NAMALWA (cell line): ENCODE measurements at places on chromosomes 13 and 19.

- no peak for DNase-seq
Observed at GRCh38 chr19:42214810-42215485, 2.5 kb downstream of the DEDD2 start.

GRCh38 chr13:103133556-103133955, 67.3 kb upstream of the SLC10A2 start:
- no peak for DNase-seq

DNA sequence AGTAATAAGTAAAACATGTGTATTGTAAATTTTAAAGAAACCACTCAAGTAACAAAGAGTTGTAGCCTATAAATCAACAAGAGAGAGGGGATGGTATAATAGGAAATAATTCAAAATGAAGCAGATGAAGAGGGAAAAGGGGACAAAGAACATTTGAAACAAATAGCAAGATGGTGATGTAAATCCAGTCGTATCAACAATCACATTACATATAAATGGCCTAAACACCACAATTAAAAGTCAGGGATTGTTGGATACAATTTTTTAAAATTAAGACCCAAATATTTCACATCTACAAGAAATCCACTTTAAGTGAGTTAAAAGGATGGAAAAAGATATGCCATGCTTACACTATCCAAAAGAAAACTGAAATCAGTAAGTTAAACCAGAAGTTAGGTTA, 15.2 kb downstream of the FNDC3A start:
- DNase-seq: no peak

DNA sequence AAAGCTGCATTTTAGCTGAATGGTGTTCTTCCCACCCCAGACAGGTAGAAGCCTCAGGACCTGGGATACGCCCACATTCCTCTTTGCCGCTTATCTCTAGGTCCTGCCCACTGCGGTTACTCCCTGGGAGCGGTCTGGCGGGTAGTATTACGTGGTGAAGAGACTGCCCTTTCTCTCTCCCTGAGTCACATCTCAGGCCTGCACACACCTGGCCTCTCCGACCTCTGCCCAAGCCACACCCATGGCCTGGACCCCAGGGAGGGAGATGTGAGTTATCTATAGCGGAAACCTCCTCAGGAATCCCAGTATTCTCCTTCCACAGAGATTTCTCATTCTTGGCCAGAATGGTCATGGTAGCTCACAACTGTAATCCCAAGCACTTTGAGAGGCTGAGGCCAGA, 17.3 kb downstream of the RHPN2 start:
- DNase-seq: no peak

DNA sequence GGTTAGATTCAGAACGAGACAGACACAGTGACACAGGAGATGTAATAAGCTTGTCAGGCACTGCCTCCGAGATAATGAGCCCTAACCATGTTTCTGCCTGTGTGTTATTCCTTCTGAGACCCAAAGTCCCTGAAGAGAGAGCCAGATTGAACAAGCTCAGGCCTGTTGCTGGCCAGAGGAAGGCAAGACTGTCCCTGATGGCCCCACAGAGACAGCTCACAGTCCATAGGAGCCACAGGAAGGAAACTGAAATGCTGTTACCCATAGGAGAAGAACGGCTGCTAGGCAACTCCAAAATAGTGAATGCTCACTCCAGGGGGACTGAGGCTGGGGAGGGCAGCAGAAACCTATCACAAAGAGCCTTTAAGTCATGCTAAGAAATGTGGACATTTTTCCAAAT, 31.8 kb upstream of the RFXAP start:
- no peak for DNase-seq

DNA sequence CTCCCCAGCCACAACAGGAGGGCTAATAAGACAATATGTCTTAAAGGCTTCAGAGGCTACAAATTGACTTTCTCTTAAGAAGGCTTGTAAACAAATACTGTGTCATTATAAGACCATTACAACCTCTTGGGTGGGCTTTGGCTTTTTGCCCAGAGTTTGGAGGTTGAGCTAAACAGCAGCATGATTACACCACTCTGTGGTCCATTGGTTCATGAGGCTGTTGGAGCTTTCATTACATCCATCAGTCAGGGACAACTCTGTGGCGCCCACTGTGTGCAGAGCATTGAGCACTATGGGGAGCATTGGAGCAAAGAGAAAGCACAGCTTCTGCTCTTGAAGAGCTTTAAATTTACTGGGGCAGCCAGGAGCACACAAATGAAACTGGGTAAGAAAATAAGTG, 75.9 kb downstream of the TNFSF11 start:
- DNase-seq: no peak

DNA sequence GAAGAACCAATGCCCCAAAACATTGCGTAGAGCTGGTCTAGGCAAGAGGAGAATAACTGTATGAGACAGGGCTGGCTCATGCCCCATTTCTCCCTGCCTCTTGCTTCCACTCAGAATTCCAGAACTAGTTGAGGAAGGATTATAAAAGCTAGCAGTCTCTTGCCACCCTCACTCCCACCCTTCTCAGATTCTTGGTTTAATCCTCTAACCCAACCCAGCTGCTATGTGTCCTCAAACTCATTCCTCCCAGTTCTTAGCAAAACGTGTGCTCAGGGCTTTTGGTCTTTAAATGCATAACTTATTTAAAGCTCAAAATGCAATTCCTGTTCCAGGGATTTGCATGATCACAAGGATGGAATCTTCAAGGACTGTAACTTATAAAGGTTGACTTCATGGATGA, 466.3 kb downstream of the COG6 start:
- DNase-seq: no peak

GRCh38 chr19:2645826-2646225, 56.7 kb downstream of the GNG7 start:
- DNase-seq: no peak

- DNase-seq: no peak
Observed at GRCh38 chr19:6276447-6276846, 3.3 kb downstream of the MLLT1 start.

DNA sequence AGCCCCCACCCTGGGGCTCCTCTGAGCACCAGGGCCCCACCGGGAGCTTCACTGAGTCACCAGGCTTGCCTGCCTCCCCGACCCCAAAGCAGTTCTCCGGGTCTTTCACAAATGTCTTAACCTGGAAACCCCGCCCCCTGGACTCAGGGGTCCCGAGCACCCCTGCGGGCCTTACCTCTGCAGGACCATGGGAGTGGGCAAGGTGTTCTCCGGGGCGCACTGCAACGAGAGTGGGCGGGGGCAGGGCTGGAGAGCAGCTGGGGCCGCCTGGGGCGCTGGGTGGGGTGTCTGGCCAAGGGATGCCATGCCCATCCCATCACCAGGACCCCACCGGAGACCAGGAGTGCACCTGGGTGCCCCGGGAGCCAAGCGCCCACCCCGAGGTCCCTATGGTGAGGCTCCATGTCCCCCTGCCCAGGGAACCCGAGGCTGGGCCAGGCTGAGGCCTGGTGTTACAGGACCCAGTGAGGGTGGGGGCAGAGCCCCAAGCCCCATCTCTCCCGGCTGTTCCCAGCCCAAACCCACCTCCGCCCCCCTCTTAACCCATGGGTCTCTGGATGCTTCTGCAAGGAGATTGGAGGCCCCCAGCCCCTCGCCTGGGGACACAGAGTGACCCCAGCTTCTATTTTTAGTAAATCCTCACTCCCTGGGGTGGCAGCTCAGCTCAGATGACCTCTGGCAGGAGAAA, 10.9 kb downstream of the MKNK2 start:
- DNase-seq: no peak

GRCh38 chr19:39953915-39954314, 17.1 kb upstream of the PSMC4 start:
- no peak for DNase-seq

GRCh38 chr13:98466634-98467236, 110.2 kb downstream of the STK24 start:
- peak; percentile 59 for DNase-seq

- no peak for DNase-seq
Observed at GRCh38 chr13:71864094-71864985, 2.7 kb downstream of the DACH1 start.

DNA sequence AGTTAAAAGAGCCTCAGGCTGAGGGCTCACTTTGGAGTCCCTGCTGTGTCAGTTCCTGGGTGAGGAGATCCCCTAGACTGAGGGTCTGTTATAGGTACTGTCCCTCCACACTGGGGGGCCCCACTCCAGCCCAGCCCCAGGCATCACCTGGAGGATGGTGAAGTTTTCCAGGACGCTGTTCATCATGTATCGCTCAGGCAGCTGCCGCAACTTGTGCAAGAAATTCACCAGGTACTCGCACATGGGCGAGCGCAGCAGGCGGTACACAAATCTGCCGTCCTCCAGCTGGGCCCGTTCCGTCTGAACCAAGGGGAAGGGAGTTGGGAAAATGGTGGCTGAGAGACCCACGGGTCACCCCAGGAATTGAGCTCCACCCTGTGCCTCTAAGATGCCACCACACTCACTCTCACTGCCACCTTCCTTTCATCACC, 7.1 kb downstream of the CD37 start:
- DNase-seq: no peak

- no peak for DNase-seq
Observed at GRCh38 chr13:21879263-21879914, 208.5 kb downstream of the FGF9 start.

- no peak for DNase-seq
Observed at GRCh38 chr13:52929846-52930245, 81.4 kb upstream of the PCDH8 start.

- peak; percentile 54 for DNase-seq
Observed at GRCh38 chr19:40623403-40624251, 22.5 kb downstream of the LTBP4 start.

DNA sequence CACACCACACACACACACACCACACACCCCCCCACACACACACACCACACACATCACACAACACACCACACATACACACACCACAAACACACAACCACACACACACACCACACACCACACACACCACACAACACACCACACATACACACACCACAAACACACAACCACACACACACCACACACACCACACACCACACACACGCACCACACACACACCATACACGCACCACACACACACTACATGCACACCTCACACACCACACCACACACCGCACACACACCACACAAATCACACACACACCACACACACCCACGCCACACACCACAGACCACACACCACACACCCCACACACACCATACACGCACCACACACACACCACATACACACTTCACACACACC, 83.5 kb downstream of the ZNF557 start:
- no peak for DNase-seq

DNA sequence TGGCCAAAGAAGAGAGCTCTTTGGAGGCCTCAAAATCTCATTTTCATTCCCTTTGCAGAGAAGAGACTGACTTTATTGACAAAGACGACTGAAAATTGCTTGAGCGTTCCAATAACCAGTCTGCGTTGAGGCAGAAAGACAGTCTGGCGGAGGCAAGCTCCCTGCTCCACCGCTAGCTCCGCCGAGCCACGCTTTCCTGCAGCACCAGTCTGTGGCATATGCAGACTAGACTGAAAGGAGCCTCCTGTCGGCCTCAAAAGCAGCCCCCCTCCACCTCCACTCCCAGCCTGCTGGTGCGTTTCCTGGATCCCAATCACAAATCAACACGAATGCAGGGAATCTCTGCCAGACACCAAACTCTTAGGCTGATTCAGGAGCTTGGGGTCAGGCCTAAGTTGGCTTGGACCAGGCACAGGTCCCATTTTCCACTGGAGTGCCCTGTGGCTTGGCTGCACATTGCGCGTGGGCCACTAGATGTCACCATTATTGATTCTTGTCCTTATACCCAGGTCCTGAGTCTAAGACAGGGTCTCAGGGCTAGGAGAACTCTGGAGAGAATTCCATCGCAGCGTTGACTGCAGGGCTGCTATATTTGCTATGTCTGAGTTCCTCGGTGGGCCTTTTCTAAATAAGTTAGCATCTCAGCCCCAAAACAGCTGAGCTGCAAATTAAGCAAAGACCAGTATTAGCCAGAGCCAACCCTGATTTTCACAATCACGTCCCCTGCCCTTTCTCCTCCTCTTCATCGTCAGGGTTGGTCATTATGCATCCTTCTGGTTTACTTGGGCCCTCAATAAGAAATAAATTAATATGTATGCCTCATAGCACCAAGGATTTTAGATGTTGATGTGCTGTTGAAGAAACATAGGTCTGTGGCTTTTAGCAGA, 5.2 kb upstream of the ZNF507 start:
- DNase-seq: peak; percentile 59
